ENCODE measurements at places on chromosomes 12 and 14.

DNA sequence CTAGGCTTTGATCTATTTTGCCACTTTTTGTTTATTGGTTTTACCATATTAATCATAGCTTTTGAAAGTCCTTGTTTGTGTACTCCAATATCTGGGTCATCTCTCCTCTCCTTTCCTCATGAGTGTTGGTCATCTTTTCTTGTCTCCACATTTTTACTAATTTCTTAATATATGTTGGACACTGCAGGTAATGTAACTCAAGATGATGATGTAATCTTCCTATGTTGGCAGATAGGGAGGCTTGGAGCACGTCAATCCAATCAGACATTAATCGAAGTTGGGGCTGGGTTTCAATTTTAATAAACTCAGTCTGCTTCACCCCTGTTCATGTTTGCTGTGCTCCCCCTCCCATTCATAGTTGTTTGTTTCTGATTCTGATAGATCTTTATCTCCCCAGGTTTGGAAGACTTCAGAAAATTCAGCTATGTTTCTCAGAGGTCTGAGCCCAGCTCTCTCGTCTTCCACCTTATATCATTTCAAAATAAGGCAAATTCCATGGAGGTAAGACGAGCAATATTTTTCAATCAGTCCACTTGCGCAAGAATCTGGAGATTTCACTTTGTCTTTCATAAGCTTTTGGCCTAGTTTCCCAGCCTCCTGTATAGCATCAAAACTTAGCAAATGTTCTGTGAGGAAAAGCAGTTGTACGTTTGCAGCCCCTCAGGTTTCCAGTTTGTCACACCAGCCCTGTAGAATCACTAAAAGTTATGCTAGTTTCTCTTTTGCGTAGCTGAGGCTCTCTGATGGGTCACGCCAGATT lies 504.1 kb downstream of the TMTC2 start:
- no peak for DNase-seq

DNA sequence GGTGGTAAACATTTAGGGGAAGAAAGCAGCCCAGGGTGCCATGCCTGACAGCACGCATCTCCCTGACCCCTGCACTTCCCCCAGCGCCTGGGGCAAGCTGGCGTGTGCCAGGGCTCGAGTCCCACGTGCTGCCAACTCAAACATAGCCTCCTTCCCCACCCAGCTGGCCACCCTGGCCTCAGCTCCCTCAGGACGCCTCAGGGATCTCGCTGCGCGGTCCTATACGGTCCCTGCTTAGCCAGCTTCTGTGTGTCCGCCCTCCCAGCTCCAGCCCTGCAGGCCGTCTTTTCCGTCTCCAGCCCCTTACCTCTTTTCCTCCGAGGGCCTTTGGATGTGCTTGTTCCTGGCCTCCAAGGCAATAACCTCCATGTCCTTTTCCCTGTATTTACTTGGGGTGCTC lies 71.0 kb downstream of the TESC start:
- no peak for DNase-seq

GRCh38 chr14:67365476-67365875 lies 5.3 kb downstream of the EIF2S1 start:
- no peak for DNase-seq

- no peak for DNase-seq
Observed at GRCh38 chr12:116406529-116406928, 129.0 kb upstream of the MED13L start.

DNA sequence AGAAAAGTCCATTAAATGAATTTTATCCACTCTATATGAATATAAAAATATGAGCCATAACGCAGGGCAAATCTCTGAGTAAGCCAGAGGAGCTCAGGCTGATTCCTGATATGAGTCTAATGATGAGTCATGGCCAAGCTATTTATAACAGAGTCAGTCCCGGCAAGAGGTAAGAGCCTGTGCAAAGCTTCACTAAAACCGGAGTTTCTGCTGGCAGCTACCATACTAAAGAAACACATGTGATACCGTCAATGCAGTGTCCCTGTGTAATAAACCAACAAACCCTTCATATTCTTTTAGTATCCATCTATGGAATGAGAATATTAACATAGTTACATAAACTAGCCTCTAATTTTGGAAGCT lies 319.4 kb downstream of the KCNC2 start:
- no peak for DNase-seq
